Vagina (tissue), 2 donors: ENCODE measurements at places on chromosomes 13 and 19.

- no peak for DNase-seq
Observed at GRCh38 chr19:18294467-18294864, 13.0 kb upstream of the JUND start.

GRCh38 chr13:87084192-87084591, 587.0 kb upstream of the SLITRK5 start:
- DNase-seq: no peak

DNA sequence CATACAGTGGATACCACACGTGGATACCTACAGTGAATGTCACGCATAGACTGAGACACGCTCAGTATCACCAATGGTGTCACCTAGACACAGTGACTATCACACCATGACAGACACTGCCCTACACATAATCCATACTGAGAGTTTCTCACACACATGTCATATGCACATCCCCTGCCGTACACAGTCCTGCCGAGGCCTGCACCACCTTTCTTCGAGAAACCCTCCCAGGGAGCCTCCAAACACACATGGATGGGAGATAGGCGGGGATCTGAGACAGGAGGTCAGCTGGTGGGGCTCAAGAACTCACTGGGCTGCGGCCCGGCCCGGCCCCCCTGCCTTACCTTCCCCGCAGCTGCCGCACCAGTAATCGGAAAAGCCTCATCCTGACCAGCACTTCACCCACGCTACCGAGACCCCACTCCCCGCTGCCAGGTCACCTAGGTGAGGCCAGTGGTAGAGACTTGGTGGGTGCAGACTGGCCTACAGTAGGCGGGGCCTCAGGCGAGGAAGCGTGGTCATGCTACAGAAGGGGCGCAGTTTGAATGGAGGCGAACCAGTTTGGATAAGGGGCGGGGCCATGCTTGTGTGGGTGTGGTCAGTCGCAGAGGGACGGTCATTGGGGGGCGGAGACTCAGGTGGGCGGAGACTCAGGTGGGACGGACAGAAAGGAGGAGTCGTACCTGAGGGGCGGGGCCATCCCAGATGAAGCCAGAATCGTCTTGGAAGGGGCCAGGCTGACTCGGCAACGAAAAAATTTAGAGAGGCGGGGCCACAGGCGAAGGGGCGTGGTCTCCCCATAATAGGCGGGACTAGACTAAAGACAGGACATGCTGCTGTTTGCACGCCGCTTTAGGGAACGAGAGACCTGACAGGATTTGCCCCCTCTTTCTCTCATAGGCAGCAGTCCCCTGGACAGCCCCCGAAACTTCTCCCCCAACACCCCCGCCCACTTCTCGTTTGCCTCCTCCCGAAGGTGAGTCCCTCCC, 2.1 kb downstream of the MAST1 start:
- DNase-seq: no peak

DNA sequence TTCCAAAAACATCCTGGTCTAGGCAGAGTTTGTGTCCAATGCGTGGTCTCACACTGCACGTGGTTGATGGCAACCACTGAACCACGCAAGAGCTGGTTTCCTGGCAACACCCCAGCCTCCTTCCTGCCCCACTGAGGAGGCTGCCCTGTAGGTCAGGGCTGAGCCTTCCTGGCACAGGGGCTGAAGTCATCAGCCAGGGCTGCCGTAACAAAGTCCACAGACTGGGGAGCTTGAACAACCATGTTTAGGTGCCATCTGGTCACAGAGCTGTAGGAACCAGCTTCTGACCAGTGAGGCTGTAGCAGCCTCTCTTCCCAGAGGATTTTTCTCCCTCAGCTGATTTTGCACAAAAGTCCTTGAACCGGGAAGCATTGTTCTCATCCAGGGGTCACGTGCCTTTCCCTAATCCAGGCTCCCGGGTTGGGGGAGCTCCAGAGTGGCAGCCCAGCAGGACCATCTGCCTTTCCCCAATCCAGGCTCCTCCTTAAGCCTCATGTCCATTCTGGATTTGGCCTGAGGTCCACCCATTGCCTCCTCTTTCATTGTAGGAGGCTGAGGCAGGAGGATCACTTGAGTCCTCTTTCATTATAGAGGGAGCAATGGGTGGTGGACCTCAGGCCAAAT, 53.9 kb downstream of the CHST8 start:
- peak; percentile 61 for DNase-seq

DNA sequence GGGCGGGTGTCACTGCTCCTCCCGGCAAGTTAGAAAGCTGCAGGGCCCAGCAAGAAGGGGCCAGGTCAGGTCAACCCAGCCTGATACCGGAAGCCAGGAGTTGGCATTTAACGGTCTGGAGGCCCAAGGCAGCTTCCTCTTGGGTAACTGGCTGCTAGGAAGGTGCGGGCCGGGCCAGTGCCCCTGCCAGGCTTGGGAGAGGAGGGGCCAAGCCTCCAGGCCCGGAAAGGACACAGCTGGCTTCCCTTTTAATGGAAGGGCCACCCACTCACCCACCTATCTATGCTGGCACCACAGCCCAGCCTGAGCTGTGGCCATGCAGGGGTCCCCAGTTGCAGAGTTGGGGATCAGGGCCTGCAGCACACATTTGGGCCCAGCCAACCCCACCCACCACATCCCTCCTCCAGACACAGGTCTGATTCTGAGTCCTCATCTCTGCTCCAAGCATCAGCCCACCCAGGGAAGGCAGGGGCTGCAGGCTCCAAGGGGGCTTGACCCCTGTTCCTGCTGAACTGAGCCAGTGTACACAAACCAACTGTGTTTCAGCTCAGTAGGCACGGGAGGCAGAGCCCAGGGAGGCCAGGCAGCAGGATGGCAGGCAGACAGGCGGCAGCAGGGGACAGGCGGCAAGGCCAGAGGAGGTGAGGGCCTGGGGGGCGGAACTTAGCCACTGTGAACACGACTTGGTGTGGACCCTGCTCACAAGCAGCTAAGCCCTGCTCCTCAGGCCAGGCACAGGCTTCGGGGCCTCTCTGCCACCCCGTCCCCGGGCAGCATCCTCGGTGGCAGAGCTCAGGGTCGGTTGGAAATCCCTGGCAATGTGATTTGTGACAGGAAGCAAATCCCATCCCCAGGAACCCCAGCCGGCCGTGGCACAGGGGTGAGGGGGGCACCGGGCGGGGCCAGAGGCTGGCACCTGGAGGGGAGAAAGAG, 40.8 kb downstream of the ZSWIM4 start:
- peak; percentile 88 for DNase-seq

DNA sequence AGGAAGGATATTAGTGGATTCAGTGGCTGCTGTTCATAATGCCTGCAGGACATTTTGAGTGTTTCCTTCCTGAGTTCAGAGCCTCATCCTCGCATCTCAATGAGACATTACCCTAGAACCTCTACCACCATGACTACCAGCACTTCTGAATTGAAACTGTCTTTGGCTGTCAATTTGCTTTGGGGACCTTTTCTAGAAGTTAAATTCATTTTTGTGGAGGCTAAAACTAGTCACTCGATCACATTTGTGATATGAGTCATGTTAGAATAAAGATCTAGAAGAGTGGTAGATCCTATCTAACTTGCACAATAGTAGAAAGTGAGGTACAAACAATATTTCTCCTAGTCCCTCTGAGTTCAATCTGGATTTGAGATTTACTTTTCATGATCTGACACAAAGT, 124.9 kb downstream of the KCNRG start:
- no peak for DNase-seq

DNA sequence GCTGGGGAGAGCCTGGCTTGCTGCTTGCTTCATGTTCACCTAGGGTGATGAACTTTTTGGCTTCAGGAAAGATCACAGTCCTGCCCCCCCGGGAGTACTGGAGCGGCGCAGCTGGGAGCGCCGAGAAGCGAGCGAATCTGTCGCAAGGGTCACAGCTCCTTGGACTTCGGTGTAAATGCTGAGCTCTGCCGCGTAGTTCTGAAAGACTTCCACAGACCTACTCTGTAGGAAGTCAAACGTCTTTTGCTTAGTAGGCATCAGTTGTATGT, 2.7 kb downstream of the ING1 start:
- peak; percentile 95 for DNase-seq

GRCh38 chr13:97913206-97913605, 40.3 kb upstream of the IPO5 start:
- no peak for DNase-seq

DNA sequence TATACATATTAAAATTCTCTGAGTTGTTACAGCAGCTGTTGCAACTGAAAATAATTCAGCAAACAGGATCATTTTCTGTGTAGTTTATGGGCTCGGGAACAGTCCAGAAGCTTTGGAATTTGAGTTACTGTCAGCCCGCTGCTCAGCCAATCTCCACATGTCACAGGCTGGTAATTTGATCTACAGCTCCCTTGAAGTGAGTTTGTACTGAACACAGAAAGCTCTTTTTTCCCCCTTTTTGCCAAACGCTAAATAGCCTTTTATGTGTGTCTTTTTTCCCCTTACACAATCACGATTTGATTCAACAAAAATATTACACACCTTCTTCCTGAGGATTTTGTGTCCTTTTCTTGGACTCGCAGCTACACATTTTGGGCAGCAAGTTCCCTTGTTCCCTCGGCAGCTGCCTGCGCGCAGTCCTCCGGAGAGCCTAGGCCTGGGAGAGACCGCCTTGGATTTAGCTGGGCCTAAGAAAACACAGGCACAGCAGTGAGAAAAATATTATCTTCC, 371.4 kb downstream of the KCNRG start:
- no peak for DNase-seq

- DNase-seq: no peak
Observed at GRCh38 chr13:78826312-78826711, 167.4 kb upstream of the OBI1 start.

- DNase-seq: no peak
Observed at GRCh38 chr13:26780411-26780810, 19.8 kb upstream of the GPR12 start.

GRCh38 chr19:48997972-48998371, 4.3 kb downstream of the RUVBL2 start:
- no peak for DNase-seq

- no peak for DNase-seq
Observed at GRCh38 chr19:4636151-4636717, 3.1 kb upstream of the TNFAIP8L1 start.

DNA sequence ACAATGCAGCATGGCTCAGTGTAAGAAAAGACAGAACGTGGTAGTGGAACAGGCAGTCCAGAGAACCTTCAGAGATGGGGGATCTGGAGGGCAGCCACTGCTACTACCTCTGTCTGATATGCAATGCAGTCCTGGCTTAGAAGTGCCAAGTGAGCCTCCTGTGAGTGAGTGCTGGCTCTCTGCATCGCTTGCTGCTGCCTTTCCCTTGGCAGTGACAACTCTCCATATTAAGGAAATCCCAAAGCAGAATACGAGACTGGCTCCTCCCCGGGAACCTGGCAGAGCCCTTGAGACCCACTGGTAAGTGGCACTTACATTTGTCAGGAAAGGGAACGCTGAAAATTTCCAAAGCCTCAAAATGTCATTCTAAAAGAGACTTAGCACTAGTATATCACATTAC, 7.5 kb downstream of the DOCK9 start:
- DNase-seq: no peak

DNA sequence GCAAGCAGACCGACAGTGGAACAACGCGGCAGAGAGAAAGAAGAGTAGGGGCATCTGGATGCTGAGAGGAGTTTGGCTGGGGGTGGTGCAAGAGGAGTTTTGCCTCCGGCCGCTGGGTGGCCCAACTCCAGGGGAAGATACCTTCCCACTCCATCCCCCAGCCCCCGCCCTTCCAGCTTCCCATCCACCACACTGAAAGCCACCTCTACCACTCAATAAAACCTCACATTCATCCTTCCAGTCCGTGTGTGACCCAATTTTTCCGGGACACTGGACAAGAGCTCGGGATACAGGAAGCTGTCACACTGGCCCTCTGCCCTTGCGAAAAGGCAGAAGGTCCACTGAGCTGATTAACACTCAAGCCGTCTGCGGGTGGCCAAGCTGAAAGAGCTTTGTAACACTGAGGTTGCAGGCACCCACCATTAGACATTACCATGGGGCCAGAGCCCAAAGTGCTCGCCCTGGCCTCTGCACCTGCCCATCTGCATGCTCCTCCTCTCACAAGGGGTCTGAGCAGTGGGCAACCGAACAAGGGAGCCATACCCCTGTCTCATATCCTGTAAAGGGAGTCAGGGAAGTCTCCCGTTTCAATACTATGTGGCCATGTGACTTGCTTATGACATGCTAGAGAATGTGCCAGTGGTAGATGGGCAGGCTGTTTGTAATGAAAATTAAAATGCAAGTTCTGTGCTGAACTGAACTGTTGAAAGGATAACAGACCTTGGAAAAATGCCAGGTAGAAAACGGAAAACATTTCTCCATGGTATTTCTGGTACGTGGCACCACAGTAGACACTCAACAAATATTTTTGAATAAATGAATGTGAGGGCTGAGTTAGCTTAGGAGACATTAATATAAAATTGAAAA, 205.1 kb upstream of the STARD13 start:
- no peak for DNase-seq

DNA sequence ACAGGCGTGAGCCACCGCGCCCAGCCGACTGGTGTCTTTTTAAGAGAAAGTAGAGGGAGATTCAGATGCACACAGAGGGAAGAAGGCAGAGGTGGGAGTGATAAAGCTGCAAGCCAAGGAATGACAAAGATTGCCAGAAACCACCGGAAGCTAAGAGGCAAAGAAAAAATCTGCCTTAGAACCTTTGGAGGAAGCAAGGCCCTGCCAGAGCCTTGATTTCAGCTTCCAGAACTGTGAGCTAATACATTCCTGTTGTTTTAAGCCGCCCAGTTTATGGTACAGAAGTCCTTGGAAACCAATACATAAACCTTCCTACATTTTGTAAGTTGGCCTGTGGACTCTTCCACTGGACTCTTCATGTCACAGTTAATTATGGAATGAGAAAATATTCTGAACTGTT, 71.7 kb upstream of the SOX21 start:
- DNase-seq: no peak

DNA sequence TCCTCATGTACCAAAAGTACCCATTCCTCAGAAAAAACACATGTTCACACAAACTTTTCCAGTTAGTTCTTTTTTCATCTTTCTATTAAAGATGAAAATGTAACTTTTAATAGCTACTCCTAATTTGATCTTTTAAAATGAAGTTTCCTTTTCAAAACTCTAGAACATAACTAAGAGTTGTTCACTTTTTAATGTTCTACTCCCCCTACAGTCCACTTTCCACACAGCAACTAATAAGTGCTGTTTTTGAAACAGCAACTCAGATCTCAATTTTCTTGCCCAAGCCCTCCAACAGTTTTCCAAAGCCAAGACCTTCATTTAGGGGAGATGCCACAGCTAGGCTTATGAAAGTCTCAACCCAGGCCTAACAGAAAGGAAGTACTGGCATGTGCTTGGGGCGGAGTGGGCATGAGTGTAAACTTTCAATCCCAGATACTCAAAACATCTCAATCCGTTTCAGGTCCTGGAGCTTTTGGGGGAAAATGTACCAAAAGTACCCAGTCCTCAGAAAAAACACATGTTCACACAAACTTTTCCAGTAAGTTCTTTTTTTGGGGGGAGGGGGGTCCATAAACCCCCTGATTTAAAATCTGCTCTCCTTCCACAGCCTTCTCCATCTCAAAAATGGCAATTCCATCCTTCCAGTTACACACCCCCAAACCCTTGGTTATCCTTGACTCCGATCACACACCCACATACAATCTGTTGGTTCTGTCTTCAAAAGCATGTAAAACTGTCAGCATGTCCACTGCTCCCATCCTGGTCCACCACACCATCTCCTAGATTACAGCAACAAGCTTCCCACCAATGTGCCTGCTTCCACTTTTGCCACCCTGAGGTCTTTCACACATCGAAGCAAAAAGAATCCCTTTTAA, 2.0 kb downstream of the FBL start:
- no peak for DNase-seq

- no peak for DNase-seq
Observed at GRCh38 chr13:39451860-39452301, 151.1 kb downstream of the LHFPL6 start.
